ENCODE measurements at places on chromosomes 3 and 15.

- no peak for DNase-seq
Measured at GRCh38 chr15:23372284-23372683, 17.7 kb downstream of the GOLGA8S start.

DNA sequence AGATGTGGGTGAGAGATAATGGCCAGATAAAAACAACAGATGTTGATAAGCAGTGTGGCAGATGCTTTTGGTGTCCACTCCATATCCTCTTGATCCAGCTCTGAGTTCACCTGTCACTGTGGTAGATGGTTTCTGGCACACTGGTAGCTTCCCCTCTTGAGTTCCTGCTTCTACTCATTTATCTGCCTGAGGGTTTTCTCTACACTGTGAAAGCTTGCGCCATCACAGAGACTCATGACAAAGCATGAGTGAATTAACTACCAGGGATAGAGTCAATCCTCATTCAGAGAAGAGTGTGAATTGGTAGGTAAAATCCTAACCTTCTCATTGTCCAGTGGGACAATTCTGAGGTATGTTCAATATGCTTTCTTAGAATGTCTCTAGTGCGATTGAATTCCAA, 50.0 kb upstream of the ARHGEF26 start:
- no peak for DNase-seq

GRCh38 chr3:127572186-127572585, 18.3 kb downstream of the TPRA1 start:
- DNase-seq, result no peak

GRCh38 chr3:99191186-99191585, 289.7 kb upstream of the DCBLD2 start:
- DNase-seq, result no peak

- no peak for DNase-seq
Measured at GRCh38 chr3:150450916-150451315, 42.8 kb downstream of the TSC22D2 start.

GRCh38 chr15:83982748-83983147, 252.8 kb upstream of the GOLGA6L4 start:
- DNase-seq, result no peak

- DNase-seq, result no peak
Measured at GRCh38 chr15:64187396-64188191, 24.8 kb upstream of the PPIB start.

DNA sequence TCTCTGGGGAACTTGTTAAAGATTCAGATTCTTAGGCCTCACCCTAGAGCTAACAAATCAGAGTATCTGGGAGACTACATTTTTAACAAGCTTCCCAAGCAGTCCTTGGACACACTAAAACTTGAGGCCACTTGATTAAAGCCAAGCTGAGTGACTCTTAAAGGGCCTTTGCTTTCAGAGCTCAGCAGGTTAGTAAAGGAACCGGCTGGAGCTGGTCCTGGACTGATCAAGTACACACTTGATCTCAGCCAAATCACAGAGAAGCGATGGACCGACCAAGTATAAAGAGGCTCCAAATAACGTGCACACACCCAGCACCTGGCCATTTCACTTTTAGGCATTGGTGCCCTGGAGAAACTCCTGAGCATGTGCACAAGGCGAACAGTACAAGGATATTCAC, 12.9 kb upstream of the TM6SF1 start:
- DNase-seq, result no peak

- DNase-seq, result peak; percentile 96
Measured at GRCh38 chr3:192727032-192727847, at the start of gene FGF12. FGF12 (minus strand) TSS chr3:192727541.

DNA sequence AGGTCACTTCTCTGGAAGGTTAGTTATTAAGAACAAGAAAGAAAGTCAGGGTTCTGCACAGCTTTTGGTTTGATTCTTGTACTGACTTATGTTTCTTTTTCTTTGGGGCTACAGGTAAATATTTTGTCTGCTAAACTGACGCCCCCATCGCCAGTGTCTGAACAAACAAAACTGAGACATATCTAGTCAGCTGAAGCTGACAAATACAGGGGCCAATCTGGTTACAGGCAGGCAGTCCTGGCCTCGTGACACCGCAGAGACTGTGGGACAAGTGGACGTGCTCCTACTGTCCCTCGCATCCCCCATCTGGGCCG, 4.6 kb upstream of the RPL14 start:
- DNase-seq, result no peak

GRCh38 chr3:104582092-104582491, 784.6 kb upstream of the ALCAM start:
- DNase-seq, result no peak

GRCh38 chr3:194481103-194481502, 5.7 kb downstream of the ATP13A3 start:
- DNase-seq, result no peak

DNA sequence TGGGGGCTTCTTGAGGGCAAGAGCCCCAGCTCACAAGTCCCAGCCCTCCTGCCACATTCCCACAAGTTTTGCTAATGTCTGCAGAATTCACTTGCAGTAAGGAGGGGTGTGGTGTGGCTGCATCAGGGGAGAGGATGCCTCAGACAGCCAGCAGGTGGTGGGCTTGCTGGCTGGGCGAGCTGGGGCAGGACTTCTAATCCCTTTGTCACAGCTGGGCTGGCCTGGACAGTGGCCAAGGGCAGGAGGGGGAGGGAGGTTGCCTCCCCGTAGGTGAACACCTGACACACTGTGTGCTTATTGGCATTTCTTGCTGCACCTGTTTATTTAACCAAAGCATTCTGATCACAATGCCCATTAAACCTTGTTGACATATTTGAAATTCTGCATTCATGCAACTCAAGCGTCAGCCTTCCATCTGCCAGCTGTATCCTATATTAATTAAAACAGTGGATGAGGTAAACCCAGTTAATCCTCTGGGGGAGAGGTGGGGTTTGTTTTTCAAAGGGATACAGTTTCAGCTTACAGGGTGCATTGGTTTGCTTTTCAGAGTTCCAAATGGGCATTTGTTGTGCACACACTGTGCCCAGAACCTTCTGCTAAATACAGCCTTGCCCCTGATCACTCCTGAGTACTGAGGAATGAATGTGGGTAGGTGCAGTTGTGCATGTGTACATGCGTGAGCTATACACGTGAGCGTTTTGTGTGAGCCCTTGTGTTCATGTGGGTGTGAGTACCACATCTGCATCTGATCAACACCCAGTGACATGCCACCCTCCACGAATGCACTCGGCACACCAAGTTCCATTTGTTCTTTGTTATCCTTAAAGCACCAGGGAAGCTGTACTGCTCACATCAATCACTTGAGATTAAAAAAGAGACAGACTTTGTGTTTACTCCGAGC, 268.7 kb downstream of the XXYLT1 start:
- peak; percentile 82 for DNase-seq

- DNase-seq, result no peak
Measured at GRCh38 chr15:69557020-69557706, 104.5 kb downstream of the RPLP1 start.

GRCh38 chr15:100030586-100031229, 297.5 kb upstream of the LYSMD4 start:
- no peak for DNase-seq

GRCh38 chr3:184240384-184241140, 8.2 kb downstream of the ALG3 start:
- DNase-seq, result peak; percentile 43

- DNase-seq, result no peak
Measured at GRCh38 chr3:6120786-6121185, 740.1 kb upstream of the GRM7 start.
